DMS79 (cell line): ENCODE measurements at places on chromosomes 2 and 18.

GRCh38 chr18:63788447-63789096 is 13.4 kb downstream of the SERPINB7 start:
- DNase-seq: no peak

DNA sequence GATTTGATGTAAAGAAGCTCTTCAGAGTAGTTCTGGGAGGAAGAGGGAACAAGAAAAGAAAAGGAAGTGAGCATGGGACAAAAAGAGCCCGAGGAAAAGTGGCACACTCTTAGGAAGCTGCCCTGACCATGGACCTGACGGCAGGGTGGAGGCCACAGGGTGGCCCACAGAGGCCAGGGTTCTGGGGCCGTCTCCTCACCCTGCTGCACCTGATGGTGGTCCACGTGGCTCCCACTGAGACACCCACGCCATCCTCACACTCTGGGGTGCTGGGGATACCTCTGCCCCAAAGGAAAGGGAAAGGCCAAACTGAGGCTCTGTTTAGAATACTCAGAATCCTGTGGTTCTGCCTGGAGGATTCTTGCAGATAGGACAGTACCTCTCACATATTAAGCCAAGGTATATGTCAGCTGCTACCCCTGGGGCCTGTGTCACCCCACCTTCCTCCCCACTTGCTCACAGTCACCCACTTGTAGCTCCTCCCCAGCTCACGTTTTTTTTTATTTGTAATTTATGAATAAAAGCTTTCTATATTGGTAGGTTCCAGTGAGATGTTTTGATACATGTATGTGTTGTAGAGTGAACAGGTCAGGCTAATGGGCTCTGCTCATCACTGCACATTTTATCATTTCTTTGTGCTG is 171.1 kb downstream of the LDLRAD4 start:
- DNase-seq: no peak

DNA sequence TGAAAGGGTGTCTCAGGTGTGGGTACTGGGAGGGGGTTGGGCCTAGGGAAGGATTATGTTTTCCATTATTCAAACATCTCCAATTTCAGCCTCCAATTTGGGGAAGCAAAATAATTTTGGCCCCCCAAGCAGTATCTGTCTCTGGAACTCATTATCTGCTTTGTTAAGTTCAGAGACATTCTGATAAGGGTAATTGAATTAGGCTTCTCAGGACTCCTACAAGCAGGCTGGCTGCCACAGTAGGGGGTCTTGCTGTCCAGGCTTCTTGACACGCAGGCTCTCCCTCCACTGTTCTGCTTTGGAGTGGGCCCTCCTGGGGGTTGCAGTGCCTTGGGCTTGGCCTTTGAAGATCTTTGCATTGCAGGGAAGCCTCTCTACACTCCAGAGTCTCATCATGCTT is 108.1 kb upstream of the SIX2 start:
- no peak for DNase-seq

GRCh38 chr2:67667054-67667908 is 270.1 kb downstream of the ETAA1 start:
- no peak for DNase-seq

DNA sequence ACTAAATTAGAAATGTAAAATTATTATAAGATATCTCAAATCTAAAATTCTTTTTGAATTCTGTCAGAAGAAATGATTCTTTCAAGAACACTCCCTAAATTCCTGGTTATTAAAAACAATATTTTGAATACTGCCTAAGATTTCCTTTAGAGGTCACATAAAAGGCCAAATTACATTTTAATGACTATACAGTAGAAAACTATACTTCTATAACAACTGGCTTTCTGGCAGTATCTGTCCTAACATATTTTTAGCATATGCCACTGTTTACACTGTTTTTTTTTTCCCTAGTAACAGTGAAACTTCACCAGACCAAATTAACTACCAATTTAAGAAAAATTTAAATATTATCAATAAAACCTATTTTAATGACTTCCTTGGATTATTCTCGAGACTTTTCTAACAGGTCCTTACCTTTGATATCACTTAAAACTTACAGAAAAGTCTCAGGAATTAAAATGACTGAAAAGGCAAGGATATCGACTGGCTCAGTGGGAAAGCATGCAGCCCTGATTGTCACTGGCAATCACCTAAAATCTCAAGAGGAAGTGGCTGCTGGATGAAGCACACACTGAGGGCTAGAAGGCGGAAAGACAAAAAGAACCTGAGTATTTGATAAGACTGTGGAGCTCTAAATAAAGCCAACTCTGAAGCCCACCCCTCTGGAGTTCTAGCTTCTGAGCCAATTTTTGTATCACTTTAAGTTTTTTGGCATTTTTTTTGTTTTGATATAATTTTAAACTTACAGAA is 59.6 kb downstream of the SPIRE1 start:
- DNase-seq: no peak

DNA sequence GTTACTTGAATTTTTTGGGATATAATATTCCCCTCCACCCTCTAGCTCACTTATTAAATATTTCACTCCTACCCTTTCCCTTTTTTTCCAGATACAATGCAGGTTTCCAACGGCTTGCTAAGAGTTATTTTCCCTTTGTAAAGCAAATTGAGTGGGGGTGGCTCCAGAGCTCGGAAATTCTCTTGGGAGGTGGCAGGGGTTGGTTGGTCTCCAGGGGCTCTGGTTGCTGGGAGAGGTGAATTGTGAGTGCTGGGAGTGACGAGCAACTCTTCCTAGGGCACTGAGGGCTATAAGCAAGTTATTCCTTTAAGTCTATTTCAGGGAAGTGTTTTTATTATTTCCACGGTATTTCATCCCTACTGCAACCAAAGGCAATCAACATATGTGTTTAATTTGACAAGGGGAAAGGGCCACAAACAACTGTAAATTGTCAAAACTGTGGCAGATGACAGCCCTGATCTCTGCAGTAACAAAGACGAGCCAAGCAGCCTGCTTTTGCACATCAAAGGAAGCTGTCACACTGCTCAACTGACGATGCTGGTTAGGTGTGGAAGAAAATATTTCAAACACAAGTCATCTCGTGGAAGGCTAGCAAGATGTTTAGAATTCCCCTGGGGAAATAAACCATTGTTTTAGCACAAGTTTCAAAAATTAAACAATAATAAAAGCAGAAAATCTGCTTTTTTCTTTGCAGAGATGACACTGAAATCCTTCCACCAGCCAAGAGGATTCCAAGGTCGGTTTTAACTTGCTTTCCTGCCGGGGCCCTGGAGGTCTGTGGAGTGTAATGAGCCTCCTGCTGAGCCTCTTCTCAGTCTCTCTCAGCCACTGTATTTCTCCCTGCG is 34.8 kb upstream of the ASXL2 start:
- DNase-seq: no peak

DNA sequence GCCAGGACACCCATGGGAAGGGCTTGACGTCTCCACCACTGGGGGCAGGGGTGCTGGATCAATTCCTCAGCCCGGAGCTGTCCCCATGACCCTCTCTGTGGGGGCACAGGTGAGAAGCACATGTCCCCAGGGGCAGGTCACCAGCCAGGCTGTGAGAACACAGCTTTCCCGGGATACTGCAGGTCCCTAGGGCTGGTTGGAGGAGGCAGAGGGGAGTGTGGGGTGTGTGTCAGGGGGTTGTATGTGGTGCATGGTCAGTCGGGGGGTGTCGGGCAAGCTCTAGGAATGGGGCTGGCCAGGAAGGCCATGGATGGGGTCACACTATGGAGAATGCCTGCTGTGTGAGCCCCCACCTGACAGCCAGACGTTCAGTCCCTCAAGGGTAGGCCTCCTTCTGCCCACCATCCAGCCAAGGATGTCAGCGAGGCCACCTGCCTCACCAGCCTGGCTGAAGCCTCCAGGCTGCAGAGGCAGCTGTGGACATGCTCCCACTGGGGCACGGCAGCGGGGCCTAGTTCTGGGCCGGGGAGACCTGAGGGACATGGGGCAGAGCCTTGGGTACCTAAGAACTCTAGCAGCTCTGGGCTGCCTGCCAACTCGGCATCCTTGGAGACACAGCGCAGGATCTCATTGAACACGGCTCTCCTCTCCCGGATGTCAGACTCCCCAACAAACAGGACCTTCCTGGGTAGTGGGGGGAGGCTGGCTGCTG is 10.3 kb downstream of the HS1BP3 start:
- DNase-seq: peak; percentile 43

DNA sequence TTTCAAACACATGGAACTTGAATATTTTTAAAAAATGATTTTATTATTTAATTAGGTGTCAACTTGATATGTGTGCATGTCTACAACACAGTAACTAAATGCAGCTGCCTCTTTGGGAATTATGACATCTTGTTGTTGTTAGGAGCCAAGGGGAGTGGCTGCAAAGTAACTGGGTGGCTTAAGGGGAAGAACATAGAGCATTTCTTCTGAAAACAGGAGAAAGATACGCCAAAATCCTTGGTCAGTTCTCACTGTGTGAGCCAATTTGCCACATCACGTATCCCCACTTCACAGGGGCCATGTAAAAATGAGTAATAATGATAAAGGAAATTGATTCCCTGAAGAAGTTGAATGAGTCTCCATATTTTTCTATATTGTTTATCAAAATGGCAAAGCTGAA is 309.8 kb upstream of the COL3A1 start:
- no peak for DNase-seq

DNA sequence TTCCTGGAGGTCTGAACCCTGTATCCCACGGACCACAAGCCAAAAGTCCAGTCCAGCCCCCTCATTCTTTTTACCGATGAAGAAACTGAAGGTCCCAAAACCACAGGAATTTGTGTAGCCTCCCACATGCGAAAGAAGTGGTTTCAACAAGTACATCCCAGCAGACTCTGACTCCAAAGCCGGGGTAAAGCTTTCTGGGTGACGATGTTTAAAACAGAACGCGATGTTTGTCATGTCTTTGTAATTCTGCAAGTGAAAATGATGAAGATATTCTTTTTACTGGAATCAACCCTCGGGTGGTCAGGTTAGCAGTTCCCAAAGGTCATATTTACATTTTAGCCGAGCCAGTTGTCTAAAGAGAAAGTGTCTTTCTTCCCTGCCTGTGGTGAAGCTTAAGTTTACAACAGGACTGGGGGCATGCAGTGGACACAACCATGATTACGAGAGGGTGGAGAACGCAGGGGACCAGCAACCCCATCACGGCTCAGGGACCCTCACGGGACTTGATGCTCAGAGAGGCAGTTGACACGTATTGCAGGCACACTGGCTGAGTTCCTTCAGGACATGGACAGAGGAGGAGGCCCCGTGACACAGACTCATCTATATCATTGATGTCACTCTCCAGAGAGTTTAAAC is 17.8 kb upstream of the TMEM131 start:
- no peak for DNase-seq

- peak; percentile 93 for DNase-seq
These were observed 14.3 kb downstream of the MALL start for GRCh38 chr2:110101280-110101844.

DNA sequence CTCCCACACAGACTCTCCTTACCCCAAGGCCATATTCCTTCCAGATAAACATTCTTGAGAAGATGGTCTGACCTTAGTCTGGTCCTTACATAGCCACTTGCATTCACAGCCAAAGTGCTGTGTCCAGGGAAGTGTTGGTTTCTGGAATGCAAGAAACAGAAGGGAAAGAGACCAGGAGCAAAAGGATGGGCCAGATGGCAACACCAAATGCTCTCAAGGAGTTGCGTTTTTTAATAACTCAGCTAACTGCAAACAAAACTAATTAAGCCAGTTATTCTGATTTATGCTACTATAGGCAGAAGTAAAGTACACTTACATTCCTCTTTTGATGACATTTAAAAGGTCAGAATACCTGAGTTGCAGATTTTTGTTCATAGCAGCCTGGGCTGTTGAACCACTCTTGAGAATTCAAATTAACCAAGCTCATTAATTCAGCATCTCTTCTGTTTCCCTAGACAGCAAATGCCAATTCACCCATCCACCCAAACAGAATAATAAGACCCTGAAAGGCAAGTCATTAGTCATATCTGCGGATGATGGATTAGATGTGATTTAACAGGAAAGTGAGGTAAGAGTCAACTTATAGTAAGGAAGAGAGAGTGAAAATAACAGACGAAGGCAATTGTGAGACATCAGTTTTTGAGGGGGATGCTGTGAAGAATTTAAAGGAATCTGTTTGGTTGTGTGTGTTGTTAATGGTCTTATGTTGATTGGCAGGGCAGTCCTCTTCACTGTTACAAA is 18.8 kb downstream of the CCDC85A start:
- DNase-seq: no peak

GRCh38 chr2:62305421-62306176 is 109.7 kb downstream of the B3GNT2 start:
- DNase-seq: peak; percentile 8

- DNase-seq: no peak
These were observed 10.3 kb upstream of the ZBTB7C start for GRCh38 chr18:48419277-48420022.

DNA sequence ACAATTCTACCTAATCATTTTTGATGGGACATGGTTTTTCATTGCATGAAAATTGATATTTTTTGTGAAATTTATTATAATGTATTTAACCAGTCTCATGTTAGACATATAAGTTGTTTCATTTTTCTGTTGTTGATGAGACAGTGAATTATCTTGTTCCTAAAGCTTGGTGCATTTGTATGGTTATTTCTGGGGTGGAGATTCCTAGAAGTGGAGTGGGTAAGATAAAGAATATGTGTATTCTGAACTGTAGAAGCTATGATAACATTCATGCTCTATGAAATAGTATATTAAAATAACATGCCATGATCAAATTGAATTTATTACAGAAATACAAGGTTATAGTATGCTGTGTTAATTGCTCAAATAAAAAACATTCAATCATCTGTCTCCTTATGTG is 69.2 kb downstream of the BOLA3 start:
- no peak for DNase-seq

GRCh38 chr18:58635891-58636290 is 7.0 kb upstream of the ALPK2 start:
- DNase-seq: no peak

GRCh38 chr2:134527381-134527780 is 191.4 kb downstream of the TMEM163 start:
- no peak for DNase-seq
